Stimulated activated naive CD4-positive, alpha-beta T cell treated with Interleukin-2 at 50 U/mL for 16 hours (primary cell): ENCODE measurements at places on chromosomes 3 and 15.

- DNase-seq: no peak
Measured at GRCh38 chr15:68503791-68504680, 72.1 kb upstream of the ITGA11 start.

- DNase-seq: no peak
Measured at GRCh38 chr3:57544181-57545125, at the start of gene DNAH12. TSS of gene DNAH12 (minus strand) at chr3:57544344. CDS start at chr3:57542870, 1,474 bp downstream.

GRCh38 chr3:107240183-107241091 is 136.8 kb upstream of the CCDC54 start:
- DNase-seq: peak; percentile 61

DNA sequence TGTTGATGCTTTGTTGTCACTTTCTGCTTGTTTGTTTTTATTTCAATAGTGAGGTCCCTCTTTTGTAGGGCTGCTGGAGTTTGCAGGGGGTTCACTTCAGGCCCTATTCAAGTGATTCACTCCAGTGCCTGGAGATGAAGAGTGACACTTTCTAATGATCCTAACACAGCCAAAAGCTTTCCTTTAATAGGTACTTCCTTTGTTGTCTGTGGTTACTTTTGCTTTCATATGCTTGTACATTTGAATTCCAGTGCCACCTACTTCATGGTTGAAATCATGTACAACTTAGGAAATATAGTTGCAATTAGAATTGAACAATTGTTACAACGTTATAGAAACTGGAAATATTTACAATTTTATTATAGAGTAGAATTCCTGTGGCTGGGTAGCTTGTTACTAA is 466.8 kb upstream of the EPHA3 start:
- DNase-seq: no peak

- DNase-seq: no peak
Measured at GRCh38 chr15:65175511-65175910, 9.6 kb downstream of the CLPX start.

GRCh38 chr15:58433597-58434333 is 2.0 kb downstream of the LIPC start:
- no peak for DNase-seq

DNA sequence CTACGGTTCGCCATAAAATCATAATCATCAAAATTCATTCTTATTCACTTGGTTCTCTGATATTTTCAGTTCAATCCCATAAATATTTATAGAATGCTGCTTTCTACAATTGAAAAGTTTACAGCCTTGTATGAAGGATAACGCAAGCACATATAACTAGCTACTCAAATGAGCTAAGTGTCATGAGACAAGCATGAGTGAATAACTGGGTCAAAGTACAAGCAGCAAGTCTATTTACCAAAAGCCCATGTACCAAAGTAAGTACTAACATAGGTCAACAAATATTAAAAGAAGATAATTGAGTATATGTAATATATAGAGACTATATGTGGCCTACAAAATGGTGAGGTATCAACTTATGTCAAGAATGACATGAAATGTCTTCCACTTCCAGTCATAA is 596.6 kb downstream of the GBE1 start:
- DNase-seq: no peak
